ENCODE measurements at places on chromosomes 6 and 20. TPM values are rescaled to one million over a fixed set of nuclear protein-coding genes. Genes with fewer than 3 reads are reported as not detected.

- DNase-seq, result no peak
Observed at GRCh38 chr6:25405442-25405841, 126.3 kb downstream of the CARMIL1 start.

DNA sequence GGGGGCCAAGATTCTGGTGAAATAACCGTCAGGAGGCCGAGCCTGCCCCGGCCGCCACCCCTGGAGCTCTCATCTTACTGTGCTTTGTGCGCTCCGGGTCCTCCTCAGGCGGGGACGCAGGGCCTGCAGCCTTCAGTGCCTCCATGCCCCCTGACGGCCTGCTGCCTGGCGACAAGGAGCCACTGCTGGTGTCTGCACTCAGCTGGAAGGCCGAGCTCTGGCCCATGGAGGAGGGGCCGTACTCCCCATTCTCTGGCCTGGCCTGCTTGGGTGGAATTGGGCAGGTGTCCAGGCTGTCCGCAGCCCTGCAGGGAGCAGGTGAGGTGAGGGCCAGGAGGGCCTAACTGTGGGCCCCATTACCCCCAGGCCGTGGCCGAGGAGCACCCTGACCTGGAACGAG, 5.3 kb downstream of the ZNF512B start:
- no peak for DNase-seq

- DNase-seq, result no peak
Observed at GRCh38 chr6:72530152-72530551, 91.7 kb upstream of the KCNQ5 start.

GRCh38 chr6:169847901-169848311, 96.5 kb downstream of the ERMARD start:
- no peak for DNase-seq

DNA sequence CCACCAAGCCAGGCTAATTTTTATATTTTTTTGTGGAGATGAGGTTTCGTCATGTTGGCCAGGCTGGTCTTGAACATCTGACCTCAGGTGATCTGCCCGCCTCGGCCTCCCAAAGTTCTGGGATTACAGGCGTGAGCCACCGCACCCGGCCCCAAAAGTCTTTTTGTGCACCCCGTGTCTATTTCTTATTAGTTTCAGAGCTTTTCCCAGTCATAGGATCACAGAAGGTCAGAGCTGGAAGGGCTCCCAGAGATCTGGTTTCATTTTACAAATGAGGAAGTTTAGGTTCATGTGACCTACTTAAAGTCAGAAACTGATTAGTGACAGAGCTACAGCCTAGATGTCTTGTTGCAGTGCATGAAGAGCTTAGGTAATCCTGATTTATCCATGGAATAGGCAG, 1.6 kb upstream of the OGFRL1 start:
- DNase-seq, result no peak

- no peak for DNase-seq
Observed at GRCh38 chr6:54481091-54481490, 172.8 kb downstream of the TINAG start.

DNA sequence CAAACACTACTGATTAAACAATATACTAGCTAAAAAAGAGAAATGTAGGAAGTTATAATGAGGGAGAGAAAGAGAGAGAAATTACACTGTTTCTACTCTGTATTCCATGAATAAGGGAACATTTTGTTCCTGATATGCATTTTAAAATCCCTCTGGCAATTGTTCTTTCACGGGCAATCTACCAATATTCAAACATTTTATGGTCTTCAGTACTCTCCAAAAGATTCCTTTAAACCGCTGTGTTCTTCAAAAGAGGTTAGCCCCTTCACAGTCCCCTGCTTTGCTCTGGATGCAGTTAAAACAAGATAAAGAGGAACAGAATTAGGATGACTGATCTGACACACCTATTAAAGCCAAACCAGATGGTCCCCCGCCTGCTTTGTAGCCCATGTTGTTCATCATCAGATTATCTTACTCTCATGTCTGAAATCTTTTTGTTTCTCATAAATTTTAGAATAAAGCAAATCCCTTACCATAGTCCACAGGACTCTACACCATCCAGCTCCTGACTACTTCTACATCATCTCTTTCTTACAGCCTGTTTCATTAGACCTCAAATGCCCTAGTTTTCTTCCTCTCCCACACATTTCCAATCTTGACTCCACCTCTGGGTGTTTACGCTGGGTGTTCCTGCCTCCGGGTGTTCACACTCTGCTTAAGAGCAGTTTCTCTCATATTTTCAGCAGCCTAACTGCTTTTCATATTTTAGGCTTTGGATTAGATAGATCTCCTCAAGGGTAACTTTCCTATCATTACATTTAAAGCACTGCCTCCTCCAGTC, 399.7 kb downstream of the COL12A1 start:
- DNase-seq, result no peak

DNA sequence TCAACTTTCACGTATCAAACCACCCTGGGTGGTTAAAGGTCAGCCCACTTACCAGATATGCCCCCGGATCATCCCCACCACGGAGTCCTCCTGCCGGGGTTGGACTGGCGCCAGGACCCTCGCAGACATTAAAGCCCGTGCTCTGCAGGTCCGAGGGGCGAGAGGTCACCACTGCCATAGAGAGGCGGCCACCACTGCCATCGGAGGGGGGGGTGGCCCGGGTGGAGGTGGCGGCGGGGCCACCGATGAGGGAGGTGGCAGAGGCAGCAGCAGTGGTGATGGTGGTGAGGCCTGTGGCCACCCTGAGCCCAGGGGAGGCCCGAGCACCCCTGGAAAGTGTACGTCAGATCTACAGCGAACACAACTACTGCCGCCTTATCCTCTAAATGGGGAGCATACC, 76.3 kb downstream of the ASXL1 start:
- no peak for DNase-seq

GRCh38 chr6:129929433-129929832, 68.3 kb upstream of the TMEM244 start:
- no peak for DNase-seq

DNA sequence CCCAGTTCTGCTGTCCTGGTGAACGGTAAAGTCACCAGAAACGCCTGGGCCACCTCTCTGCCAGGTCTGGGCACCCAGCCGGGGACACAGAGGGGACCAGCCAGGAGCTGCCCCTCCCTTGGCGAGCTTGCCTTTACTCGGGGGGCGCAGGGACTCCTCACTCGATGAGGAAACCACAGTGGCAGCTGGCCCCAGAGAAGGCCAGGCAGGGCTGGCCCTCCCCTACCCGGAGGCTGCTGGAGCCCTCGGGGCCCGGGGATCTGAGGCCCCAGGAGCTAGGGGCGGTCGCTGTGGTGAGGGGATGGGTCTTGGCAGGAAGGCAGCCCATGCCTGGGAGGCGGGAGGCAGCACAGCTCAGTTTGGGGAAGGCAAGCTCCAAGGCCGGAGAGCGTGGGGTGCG, 80.4 kb upstream of the SLCO4A1 start:
- DNase-seq, result no peak

GRCh38 chr20:16747291-16747811, 807 bp upstream of the OTOR start:
- DNase-seq, result no peak

GRCh38 chr6:143335865-143336264, 114.6 kb downstream of the ADAT2 start:
- DNase-seq, result no peak

DNA sequence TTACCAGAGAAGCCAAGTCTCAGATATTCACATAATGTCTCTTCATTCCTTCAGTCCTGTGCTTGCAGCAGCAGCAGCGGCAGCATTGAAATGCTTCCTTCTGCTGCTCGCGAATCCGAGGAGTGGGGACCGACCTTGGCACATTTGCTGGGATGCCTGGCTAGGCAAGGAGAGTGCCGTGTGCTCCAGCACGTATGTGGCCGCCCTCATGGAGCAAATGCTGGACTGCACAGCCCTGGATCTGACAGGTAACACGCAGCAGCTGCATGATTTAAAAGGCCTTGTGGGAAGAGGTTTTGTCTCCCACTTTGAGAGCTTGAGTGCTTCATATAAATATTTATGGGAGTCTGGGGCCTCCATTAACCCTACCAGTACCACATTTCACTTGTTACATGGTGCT, 9.9 kb downstream of the MAFB start:
- no peak for DNase-seq

DNA sequence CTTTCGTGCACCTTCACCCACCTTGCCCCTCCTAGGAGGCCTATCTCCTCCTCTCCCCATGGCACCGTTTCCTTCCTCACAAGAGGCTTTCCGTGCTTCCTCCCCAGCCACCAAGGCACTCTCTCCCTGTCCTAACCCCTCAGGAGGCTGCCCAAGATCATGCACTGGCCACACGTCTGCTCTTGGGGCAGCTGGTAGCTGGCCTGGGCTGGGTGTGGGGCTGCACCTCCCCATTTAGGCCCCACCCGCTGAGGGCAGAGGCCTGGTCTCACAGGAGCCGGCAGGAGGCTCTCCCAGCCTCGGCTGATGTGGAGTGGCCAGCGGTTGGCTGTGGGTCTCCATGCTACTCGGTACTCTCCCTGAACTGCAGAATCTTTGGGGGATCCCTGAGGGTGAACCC, 13.6 kb downstream of the NOL4L start:
- DNase-seq, result no peak

- DNase-seq, result no peak
Observed at GRCh38 chr6:158843751-158844683, 24.8 kb upstream of the EZR start.

DNA sequence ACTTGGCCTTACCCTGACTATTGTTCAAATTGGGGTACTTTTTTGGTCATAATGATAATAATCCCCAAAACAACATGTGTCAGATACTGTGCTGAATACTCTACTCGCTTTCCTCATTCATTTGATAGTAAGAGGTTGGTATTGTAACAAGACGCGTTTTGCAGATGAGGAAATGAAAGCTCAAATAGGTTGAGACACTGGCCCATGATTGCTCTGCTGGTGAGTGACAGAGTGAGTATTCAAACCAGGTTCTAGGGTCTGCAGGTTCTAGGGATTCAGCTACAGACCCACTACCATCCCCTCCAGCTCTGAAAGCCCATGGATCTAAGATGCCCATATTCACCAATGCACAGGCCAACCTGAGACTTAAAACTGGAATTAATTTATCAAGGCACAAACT, 1.3 kb upstream of the ENPP4 start:
- DNase-seq, result no peak

DNA sequence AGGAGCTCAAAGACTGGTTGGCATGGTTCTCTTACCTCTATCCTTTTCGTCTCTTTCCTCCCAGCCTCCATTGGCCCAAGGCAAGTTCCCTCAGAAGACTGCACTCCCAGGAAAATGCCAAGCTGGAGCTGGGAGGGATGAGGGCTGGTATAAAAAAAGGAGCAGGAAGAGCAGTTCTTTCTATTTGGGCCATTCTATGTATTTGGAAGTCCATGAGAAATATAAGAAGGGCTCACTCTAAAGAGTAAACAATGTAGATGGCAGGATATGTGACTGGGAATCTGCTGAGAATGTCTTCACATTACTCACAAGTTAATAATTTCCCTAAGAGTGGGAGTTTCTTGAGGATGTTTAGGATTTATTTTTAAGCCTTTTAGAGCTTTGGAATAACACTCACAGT, 36.6 kb upstream of the ADTRP start:
- DNase-seq, result no peak

DNA sequence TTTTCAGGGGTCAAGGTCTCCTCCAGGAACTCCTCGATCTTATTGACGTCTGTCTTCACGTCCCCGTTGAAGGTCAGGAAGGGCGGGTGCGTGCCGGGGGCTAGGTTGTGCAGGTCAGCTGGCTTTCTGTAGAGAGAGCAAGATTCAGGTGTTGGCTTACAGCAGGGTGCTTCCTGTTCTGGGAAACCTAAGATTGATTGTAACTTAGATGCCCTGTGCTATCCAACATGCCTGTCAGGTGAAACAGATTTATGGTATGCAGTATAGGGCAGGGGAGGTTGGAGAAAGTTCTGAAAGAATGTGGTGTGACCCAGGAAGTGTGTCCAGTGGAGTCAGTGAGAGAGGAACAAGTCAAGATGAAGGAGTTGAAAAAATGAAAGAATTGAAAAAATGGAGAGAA, 66.4 kb downstream of the CLIC5 start:
- no peak for DNase-seq

- DNase-seq, result no peak
Observed at GRCh38 chr6:133764008-133764753, 124.7 kb upstream of the TCF21 start.

GRCh38 chr6:139881728-139882211, 507.3 kb upstream of the CITED2 start:
- no peak for DNase-seq

The GJA10 gene
- not detected for total RNA-seq

The HLA-DPB1 gene
- 12.3 TPM for total RNA-seq

The DEFB115 gene
- total RNA-seq, result not detected

The CLPSL2 gene
- not detected for total RNA-seq

The PEX7 gene
- total RNA-seq, result 3.7 TPM

The NKX2-4 gene
- total RNA-seq, result not detected

The TRIM31 gene
- total RNA-seq, result not detected

The CCM2L gene
- total RNA-seq, result not detected

The C6orf132 gene
- 0.18 TPM for total RNA-seq

All from activated T-helper 1 cell treated with anti-CD3 and anti-CD28 coated beads, Interleukin-12 subunit alpha, Interleukin-12 subunit beta, Interleukin-2, Interleukin-4 antibody, amounts not matched to agents 30 ng/mL and 10 ng/mL and 1 ng/mL, durations not matched to agents 14 hours and 24 hours and 36 hours (primary cell).